ENCODE measurements at places on chromosomes 13 and 19. TPM values are rescaled to one million over a fixed set of nuclear protein-coding genes. Genes with fewer than 3 reads are reported as not detected.

The ADGRE3 gene
- total RNA-seq, result 0.27 TPM

The LIM2 gene
- not detected for total RNA-seq

The PCDH17 gene
- total RNA-seq, result 13.7 TPM

The VSIG10L gene
- 9.9 TPM for total RNA-seq

The MEX3D gene
- total RNA-seq, result 87.0 TPM

The KLK15 gene
- 4.0 TPM for total RNA-seq

The NLRP7 gene
- total RNA-seq, result not detected

The PGLYRP1 gene
- not detected for total RNA-seq

The CD209 gene
- 1.2 TPM for total RNA-seq

The ZNF208 gene
- 12.4 TPM for total RNA-seq

The F7 gene
- total RNA-seq, result not detected

The LILRA1 gene
- 1.7 TPM for total RNA-seq

The KIR3DL1 gene
- not detected for total RNA-seq

The HSD17B14 gene
- 11.0 TPM for total RNA-seq

The NTN5 gene
- 2.6 TPM for total RNA-seq

The ZSCAN5B gene
- total RNA-seq, result 1.9 TPM

Data from prostate gland (tissue), 2 donors.